ENCODE measurements at places on chromosomes 2 and 18.

GRCh38 chr2:157061799-157062198 lies 195.7 kb upstream of the GALNT5 start:
- no peak for DNase-seq

DNA sequence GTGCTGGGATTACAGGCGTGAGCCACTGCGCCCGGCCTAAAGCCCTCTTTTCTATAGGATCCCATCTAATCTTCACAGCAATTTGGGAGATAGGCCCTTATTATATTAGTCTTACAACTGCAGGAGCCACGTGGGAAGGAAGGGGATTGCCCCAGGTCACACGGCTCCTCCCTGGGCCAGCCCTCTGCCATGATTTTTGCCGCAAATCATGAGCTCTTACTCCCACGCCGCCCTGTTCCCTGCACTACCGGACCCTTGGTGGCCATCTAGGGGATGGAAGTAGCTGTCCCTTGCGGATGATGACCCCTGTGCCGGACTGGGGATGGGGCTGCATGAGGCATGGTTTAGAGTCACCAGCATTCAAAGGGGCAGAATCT lies 28.4 kb upstream of the PTMA start:
- DNase-seq = no peak

- peak; percentile 89 for DNase-seq
Observed at GRCh38 chr2:120223034-120223912, at the start of gene TMEM185B. Gene TMEM185B (minus strand): TSS chr2:120223400. CDS start chr2:120222976, 424 bp downstream.

DNA sequence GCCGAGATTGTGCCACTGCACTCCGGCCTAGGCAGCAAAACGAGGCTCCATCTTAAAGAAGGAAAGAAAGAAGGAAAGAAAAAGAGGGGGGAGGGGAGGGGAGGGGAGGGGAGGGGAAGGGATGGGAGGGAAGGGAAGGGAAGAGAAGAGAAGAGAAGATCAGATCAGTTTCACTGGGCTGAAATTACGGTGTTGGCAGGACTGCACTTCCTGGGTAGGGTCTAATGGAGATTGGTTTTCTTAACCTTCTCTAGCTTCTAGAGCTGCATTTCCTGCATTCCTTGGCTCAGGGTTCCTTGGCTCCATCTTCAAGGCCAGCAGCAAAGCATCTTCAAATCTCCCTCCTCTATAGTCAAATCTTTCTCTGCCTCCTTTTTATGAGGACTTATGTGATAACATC lies 349.1 kb upstream of the CRIM1 start:
- DNase-seq = no peak

- no peak for DNase-seq
Observed at GRCh38 chr2:101710471-101711318, 13.2 kb downstream of the MAP4K4 start.

- DNase-seq = no peak
Observed at GRCh38 chr2:75311521-75311920, 112.2 kb upstream of the TACR1 start.

GRCh38 chr2:29052807-29053206 lies 21.5 kb downstream of the PCARE start:
- DNase-seq = no peak
